Stimulated activated CD8-positive, alpha-beta memory T cell treated with anti-CD3 and anti-CD28 coated beads, Interleukin-4, amount 100 ng/mL, for 1 hour (primary cell): ENCODE measurements at places on chromosomes 16 and 17.

DNA sequence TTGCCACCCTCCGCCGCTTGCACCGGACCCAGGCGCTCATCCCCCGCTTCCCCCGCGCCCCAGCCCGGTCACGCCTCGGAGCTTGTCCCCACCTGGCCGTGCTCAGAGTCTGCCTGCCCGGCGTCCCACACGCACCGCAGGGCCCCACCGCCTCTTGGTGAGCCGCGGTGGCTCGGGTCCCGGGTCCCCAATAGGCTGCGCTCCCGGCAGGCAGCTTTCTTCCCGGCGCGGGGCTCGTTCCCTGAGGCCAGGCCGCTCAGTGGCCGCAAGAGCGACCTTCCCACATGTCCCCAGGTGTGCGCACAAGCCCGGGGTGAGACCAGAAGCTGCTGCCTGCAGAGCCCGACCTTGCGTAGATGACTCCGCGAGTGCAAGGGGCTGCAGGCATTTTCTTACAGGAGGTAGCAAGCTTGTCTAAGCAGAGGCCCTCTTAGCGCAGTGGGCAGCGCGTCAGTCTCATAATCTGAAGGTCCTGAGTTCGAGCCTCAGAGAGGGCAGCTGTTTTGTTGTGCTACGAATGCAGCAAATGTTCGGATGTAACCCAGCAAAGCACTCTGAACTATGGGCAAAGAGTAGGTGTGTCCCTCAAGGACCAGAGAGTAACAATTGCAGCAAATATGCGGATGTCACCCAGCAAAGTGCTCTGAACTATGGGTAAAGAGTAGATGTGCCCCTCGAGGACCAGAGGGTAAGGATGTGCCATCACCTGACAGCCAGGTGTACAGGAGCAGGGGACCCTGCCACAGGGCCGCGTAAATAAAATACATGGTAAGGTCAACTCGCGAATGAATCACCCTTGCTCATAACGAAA, 15.6 kb downstream of the TLE7 start:
- DNase-seq = no peak

DNA sequence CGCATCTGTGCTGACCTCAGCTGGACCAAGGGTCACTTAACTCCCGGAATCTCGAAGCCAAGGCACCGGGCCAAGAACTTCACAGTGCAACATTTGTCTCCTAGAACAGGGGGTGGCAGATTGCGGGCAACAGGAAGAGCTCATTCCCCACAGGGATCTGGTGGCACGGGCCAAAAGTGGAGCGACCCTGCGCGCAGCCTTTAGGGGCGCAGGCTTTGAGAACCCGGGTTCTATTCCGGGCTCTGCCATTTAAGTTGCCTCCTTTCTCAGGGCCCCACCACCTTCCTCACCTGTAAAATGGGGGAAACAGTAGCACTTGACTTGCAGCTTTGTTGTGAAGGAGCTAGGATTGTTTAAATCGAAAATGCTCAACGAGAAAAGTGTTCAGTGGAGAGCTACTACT, 651 bp downstream of the SHMT1 start:
- no peak for DNase-seq

GRCh38 chr17:77736199-77736585, 222.3 kb upstream of the TNRC6C start:
- no peak for DNase-seq

- no peak for DNase-seq
Measured at GRCh38 chr17:9798724-9799123, 7.3 kb upstream of the DHRS7C start.

DNA sequence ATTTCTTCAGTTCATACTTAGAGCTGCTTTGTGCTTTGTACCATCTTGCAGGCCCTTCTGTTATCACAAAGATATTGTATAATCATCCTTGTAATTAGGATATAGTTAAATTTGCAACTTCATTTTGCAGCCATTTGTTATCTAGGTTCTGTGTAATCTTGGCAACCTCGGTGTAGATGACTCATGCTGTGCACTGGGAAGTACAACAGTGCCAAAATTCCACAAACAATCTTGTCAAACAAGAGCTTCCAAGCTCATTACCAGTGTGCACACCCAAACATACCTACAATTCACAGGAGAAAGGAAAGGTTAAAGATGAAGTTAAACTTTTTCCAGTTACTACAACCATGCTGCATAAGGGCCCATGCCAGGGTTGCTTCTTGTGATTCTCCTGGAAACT, 1231.8 kb downstream of the CDH11 start:
- DNase-seq = no peak

GRCh38 chr16:65545413-65545956, 423.6 kb upstream of the CDH11 start:
- DNase-seq = no peak

GRCh38 chr17:78419970-78420815, 41.7 kb downstream of the PGS1 start:
- DNase-seq = no peak

DNA sequence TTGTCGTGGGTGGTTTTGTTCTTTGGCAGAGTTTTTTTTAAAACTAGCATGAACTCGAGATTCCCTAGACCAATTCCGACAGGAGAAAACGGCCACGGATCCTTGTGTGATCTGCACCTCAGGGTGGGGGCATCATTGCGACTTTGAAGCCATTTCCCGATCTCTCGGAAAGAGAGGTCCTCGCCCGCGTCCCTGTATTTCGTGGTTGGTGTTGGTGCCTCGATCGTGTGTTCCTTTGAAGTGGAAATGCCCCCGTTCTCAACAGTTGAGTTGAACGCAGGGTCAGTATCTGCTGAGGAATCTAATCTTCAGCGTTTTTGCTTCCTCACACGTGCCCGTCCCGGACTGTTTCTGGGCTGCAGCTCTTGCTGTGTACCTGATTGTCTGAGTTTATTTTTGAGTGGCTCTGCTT, 1.1 kb downstream of the CRAMP1 start:
- no peak for DNase-seq

DNA sequence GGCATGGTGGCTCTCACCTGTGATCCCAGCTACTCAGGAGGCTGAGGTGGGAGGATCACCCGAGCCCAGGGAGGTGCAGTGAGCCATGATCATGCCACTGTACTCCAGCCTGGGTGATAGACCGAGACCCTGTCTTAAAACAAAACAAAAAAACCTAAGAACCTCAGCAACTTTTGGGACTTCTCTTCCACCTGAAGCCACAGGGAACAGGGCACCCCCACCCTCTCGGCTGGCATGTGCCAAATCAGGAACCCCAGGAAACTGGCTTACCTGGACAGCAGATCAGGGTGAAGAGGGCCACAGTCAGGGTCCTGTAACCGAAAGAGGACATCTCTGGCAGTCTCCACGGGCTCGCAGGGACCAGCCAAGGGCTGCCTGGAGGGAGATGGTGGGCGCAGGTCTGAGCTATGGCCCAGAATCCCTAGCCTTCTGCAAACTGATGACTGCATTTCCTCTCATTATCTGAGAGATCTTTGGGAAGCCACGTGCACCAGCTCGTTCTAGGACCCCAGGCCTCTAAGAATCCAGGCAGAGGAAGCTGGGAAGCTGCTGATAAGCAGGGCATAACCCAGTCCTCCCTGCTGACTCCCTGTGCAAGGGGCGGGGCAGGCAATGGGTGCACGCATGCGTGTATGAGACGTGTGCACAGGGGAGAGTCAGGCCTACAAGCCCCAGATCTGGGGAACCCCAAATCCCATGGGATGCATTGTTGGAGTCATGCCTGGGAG, 8.4 kb downstream of the PRR29 start:
- DNase-seq = no peak

DNA sequence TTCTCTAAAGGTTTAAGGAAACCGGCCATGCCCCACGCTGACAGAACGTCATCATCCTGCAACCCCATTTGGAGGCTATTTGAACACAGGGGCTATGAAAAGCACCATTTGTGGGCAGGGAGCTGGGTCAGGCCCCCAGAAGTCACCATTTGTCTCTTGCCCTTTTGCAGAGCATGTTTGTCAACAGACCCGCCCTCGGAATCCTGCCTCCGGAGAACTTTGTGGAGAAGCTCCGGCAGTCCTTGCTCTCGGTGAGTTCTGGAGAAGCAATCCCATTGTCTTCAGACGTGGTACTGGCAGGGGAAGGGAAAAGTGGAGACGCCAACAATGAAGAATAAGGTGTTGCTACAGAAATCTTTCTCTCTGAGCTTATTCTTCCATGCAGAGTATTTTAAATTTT, 33.5 kb downstream of the TMEM186 start:
- DNase-seq = no peak

GRCh38 chr16:29831490-29831889, 11.2 kb downstream of the MVP start:
- no peak for DNase-seq

DNA sequence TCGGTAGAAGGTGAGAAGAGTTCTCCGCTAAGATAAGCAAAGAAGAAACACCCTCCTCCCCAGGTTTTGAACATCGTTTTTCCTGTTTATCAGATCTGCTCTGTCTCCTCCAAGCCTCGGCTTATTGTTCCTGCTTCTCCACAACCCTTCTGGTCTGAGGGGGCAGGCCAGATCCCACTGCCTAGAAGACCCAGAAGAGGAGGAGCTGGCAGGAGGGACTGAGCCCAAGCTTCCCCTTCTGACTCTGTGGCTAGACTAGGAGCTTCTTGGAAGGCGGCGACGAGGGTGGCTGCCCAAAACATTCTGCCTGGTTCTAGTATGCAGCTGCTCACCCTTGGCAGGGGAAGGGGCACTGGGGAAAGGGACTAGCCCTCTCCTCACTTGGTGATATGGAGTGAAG, 5.2 kb upstream of the HOXB5 start:
- no peak for DNase-seq

- no peak for DNase-seq
Measured at GRCh38 chr17:81246679-81247338, 7.7 kb downstream of the NDUFAF8 start.

DNA sequence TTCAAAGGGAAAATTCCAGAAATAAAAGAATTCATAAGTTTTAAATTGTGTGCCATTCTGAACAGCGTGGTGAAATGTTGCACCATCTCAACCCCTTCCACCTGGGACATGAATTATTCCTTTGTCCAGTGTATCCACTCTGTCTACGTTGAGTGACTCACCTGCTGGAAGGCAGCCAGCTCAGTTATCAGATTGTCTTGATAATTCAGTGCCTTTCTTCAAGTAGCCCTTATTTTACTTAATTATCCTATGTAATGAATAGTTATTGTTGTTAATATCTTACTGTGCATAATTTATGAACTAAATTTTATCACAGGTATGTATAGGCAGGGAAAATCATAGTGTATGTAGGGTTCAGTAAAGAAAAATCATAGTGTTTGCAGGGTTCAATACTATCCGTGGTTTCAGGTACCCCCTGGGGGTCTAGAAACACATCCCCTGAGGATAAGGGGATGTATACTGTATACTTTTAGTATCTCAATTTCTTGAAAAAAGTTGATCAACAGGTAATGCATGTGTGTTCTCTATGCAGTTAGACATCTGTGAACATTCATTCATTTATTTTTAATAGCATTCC, 7.7 kb upstream of the PCTP start:
- no peak for DNase-seq

GRCh38 chr16:66524601-66525164, 25.2 kb downstream of the TK2 start:
- DNase-seq = no peak

- DNase-seq = no peak
Measured at GRCh38 chr16:23420011-23420410, 33.0 kb downstream of the COG7 start.

DNA sequence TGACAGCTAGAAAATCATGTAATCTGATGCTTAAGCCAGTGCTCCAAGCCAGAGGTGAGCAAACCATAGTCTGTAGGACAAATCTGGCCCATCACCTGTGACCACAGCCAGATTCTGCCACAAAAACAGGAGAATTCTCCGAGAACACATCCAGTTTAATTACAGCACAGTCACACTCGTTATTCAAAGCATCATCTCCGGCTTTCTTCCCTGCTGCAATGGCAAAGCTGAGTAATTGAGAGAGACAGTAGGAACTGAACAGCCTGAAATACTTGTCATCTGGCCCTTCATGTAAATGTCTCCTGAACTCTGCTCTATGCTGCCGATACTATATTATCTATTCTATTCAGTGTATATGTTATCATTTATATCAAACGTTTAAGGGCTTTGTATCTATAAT, 121.4 kb upstream of the FOXF1 start:
- no peak for DNase-seq

GRCh38 chr16:31700200-31700529, 172.5 kb downstream of the AHSP start:
- DNase-seq = no peak

GRCh38 chr16:6574146-6574545, 758.5 kb upstream of the RBFOX1 start:
- no peak for DNase-seq

- no peak for DNase-seq
Measured at GRCh38 chr17:74180336-74180735, 23.1 kb upstream of the RPL38 start.

DNA sequence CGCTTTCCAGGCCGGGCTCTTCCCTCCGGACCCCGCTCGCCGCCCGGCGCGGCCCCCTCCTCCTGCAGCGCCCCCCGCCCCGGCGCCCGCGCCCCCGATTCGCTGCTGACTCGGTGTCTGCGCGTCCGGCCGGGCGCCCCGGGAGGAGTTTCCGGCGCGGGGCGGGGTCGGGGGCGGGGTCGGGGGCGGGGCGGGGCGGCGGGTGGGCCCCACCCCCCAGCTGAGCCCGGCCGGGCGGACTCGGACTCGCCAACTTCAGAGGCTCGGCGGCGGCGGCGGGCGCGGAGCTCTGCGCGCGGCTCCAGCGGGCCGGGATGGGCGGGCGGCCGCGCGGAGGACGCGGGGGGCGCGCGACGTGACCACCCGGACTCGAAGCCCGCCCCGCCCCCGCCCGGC, at the start of gene METRNL:
METRNL (plus strand) TSS at position 258 of the 396 bp plus-strand sequence. CDS start 207 bp downstream, outside the sequence.
- DNase-seq = peak; percentile 46

DNA sequence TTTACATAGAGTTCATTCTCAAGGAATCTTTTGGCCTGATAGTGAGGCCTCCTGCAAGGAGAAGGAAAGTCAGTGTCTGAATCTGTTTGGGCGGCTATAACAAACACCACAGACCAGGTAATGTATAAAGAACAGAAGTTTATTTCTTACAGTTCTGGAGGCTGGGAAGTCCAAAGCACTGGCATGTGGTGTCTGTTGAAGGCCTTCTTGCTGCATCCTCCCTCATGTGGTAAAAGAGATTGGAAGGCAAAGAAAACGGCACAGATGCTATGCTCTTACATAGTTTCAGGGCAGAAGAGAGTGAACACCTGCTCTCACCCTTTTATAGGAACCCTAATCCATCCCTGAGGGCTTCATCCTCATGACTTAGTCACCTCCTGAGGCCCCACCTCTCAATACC, 31.2 kb upstream of the DNAJA2 start:
- DNase-seq = no peak

GRCh38 chr17:50112694-50113093, 17.3 kb downstream of the SAMD14 start:
- no peak for DNase-seq

DNA sequence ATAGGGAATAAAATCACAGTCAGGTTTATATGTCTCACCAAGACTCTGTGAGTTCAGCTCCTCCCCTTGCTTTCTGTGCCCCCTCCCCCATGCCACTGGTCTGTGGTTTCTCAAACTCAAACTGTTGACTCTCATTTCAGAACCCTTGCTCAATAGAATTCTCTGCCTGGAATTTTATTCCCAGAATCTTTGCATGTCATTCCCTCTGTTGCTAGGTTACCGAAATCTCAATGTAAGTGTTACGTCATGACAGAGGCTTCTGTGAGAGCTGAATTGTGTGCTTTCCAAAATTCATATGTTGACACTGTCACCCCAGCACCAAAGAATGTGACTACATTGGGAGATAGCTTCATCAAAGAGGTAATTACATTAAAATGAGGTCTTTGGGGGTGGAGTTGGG, 1938.8 kb downstream of the TP53TG3F start:
- no peak for DNase-seq

- DNase-seq = no peak
Measured at GRCh38 chr16:83963277-83964119, 4.5 kb upstream of the NECAB2 start.
